ENCODE measurements at places on chromosomes 5 and 9.

- peak; percentile 35 for DNase-seq
These were observed 33.9 kb downstream of the HACD4 start for GRCh38 chr9:20997503-20998076.

DNA sequence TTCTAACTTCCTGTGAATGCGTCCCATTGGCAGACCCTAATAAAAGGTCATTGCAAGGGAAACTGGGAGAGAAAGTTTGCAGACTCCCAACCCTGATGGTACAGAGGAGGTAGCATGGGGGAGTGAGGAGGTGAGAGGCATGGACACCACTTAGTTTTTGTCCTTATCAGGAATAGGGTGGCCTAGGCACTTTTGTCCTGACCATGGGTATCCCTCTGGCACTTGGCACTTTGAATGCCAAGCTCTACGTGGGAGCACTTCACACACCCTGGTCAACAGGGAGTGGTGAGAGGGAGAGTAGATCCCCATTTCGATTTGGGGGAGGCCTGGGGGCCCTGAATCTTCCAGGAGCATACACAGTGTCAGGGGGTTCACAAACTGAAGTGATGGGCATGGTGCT, 75.6 kb upstream of the SH3PXD2B start:
- no peak for DNase-seq

- DNase-seq: peak; percentile 25
These were observed 9.9 kb downstream of the PAPPA start for GRCh38 chr9:116163293-116164055.

DNA sequence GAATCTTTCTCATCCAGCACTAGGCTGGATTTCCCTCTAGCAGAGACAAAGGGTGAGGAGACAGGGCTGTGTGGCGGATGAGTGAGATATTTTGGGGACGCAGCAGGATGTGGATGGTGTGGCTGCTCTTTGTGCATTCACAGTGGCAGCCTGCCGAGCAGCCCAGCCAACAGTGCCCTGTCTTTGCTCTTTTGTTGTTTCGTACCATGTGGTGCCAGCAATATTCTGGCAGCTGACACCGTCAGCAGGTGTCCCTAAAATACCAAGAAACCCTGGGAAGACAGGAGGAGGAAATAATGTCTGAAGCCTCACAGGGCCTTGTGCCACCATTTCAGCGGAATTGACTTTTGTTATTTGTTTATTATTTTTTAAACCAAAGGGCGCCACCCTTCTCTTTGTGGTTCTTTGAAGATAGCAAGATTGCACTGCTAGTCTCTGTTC, 141.4 kb downstream of the CCDC192 start:
- DNase-seq: no peak

DNA sequence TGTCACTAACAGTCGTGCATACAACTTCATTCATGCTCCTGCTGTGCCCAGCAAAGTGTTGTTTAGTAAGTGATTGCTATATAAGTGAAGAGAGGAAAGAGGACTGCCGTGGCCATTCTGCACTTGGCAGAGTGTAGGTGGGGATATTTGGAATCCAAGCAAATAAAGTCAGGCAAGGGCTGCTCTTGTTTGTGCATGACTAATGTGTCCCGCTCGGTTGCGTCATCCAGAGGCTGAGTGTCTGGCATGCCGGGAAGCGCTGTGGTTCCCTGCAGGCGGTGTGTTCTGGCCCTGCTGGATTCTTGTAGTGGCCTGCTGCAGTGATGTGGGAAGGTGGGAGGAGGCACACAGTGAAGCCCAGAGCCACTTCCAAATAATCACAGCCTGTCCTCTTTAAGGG, 136.9 kb upstream of the ANKH start:
- DNase-seq: no peak

DNA sequence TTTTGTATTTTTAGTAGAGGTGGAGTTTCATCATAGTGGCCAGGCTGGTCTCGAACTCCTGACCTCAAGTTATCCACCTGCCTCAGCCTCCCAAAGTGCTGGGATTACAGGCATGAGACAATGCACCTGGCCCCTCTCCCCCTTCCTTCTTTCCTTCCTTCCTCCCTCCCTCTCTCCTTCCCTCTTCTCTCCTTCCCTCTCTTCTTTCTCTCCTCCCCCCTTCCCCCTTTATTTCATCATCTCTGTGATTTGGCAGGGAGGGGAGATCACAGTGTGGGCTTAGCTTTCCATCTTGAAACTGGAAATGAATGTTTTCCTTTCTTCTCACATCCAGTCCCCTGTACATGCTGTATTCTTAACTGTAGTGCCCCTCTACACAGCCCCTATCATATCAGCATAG, 12.7 kb downstream of the RHOBTB3 start:
- no peak for DNase-seq

DNA sequence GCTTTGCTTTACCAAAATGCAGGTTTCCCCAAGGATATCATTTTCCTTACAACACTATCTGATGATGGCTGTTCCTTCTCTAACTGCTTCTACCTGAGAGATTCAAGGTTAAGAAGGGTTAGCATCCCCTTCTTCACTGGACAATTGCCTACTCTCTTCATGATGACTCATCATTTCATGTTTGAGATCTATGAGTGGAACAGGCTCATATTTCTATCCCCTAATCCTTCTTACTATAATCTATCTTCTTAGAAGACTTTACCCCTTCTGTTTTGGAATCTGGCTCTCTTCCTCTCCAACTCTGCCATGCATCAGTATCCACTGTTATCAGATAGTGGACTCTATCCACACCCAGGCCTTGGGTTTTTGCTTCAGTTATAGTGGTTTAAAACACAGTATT, 54.3 kb downstream of the NR3C1 start:
- DNase-seq: no peak

- no peak for DNase-seq
These were observed 155.6 kb downstream of the TRIM32 start for GRCh38 chr9:116842658-116843057.

GRCh38 chr9:19231126-19231903, 822 bp downstream of the DENND4C start:
- DNase-seq: peak; percentile 41

DNA sequence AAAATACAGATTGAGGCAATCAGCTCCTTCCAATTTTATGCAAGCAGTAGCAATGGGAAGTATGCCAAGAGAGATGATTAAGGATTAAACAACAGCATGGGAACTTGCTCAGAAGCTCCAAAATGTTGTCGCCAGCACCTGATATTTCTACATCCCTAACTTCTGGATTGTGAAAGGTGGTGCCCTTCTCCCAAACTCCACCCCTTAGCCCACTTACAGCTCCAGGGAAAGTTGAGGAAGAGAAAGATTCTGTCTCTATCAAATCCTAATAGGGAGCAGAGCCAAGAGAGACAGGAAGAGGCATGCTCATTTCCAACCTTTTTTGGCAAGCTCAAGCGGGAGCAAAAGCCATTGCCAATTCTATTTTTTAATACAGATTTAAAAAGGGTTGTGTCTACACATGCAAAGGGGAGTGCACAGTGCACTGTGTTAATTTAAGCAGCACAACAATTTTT, 92.4 kb upstream of the NR3C1 start:
- DNase-seq: peak; percentile 56

DNA sequence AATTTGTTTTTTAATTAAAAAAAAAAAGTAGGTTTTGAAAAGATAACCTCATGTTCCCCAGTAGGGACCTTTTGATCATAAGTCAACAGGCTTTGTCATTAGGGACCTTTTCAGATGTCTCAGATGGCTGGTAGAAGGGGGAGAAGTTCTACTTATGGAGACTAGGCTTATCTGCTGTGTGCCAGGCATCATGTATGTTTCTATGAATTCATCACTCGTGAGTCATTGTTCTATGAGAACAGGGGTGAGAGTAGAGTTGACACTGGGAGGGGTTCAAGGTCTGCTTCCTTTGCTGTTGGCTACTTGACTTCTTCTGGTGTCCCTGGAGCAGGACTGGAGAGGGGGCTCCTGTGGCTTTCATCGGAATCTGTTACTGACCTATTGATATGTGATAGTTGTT, 138.8 kb downstream of the KDM4C start:
- peak; percentile 97 for DNase-seq

GRCh38 chr9:101022704-101023103, 5.8 kb upstream of the PLPPR1 start:
- no peak for DNase-seq

DNA sequence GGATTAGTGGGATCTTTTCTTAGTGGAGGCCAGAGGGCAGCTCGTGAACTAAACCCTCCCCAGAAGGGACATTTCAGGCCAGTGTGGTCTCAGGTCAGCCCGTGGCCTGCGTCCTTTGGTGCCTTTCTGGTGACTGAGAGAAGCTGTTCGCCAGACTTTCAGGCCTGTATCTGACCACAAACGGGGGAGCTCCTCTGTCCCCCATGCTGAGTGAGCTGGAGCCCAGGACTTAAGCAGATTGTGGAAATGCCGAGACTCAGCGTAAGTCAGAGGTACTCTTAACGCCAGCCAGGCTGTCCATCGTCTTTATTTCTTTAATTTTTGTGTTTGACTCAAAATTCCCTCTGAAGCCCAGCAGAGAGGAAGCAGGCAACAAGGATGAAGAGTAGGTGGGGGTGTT, 54.8 kb upstream of the NCS1 start:
- no peak for DNase-seq

- DNase-seq: no peak
These were observed 52.3 kb downstream of the VAV2 start for GRCh38 chr9:133939845-133940244.

DNA sequence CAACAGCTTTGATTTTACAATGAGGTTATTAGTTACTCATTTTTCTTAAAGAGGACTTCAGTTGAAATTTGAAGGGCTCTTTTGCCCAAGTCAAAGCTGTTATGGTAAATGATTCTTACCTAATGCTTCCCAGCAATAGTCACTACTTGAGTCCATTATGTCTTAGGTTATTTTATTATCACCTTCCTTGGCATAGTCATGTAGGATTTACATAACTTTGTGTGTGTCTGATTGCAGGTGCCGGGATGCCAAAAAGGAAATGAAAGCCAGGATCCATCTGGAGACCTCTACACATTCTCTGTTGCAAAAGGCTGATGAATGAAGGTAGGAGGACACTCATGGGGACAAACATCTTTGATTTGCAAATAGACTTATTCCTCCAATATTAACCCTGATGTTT, 38.8 kb upstream of the PLPPR1 start:
- DNase-seq: no peak

GRCh38 chr9:69431777-69432176, 106.8 kb downstream of the ENTREP1 start:
- DNase-seq: no peak

DNA sequence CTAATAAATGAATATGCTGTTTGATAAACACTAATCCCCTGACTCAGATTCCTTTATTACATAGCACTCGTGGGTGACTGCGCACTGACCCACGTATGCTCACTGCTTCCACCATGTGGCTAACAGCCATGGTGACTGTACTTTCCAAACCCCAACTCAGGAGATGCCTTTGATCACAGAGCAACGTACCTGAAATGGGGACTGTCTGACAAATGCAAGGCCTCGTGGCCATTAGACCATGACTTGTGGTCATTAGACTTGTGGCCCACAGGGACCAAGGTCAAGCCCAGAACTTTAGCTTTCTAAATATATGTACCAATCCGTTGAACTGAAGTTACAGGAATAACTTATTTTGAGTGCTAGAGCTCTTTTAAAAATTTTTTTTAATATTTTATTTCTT, 46.6 kb downstream of the CYFIP2 start:
- peak; percentile 83 for DNase-seq

DNA sequence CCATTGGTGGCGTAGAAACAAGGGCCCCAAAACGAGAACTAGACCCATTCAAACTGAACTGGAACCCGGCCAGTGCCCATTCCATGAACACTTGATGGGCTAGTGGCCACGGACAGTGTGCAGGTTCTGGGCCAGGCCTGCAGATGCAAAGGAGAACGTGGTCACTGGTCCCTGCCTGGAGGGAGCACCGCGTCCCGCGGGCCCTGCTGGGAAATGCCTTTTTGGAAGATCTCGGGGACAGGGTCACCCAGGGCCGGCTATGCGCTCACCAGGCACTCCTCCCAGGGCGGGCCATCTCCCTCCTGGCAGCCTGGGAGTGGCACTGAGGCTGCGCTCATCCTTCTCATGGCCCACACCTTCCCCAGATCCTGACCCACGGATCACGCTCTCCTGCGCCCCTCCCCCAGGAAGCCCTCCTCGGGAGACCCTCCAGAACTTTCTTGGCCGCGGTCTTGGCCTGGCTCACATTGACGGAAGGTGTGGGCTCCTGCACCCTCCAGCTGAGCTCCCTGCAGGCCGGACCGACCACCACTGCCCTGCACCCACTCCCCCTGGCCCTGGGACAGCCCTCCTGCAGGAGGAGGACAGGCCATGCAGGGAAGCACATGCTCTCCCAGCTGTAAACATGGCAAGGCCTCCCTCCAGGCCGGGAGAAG, 2.8 kb upstream of the DIPK1B start:
- no peak for DNase-seq

DNA sequence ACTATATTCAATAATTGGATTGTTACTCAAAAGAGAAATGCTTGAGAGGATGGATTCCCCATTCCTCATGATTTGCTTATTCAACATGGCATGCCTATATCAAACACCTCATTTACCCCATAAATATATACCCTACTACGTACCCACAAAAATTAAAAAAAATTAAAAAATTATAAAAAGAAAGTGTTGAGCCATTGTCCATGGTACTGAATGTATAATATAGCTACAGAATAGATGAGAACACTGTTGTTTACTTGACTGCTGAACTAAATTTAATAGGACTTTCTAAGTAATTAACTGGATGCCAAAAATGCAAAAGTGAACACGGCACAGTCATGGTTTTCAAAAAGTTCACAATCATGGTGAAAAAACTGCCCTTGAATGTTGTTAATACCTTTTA, 725.8 kb downstream of the KCTD16 start:
- no peak for DNase-seq

- no peak for DNase-seq
These were observed 95.1 kb downstream of the SH3TC2 start for GRCh38 chr5:148967783-148968182.

- DNase-seq: peak; percentile 59
These were observed 139.2 kb upstream of the PALM2AKAP2 start for GRCh38 chr9:109640580-109641371.

DNA sequence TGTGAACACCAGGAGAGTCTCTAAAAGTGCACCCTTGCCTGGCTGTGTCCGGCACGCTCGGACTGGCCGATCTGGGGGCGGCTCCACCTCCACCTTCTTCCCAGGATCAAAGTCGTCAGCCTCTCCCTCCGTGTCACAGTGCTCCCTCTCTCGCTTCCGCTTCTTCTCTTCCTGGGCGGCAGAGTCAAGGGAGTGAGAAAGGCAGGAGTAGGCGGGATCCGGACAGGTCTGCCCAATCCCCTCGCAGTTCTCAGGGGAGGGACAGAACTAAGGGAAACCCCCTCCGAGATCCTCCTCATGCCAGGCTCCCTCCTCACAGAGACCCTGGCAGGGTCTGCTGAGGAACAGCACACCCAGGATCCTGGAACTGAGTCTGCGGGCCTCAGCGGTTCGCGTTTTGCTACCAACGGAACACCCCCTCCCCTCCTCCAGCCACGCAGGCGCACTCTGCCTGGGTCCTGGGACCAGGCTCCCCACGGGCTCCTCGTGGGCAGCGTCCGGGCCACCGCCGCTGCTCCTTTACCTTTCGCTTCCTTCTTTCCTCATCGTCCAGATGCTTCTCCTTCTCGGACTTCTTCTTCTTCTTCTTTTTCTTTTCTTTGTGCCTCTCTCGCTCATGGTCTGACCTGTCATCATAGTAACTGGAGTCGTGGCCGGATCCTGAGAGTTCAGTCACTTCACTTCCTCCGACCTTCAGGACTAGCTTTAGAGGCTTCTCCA, 1.3 kb downstream of the BRD9 start:
- DNase-seq: no peak

All from hematopoietic multipotent progenitor cell treated with erythropoietin and hydrocortisone succinate and interleukin-3 and kit ligand, for 4 days (in vitro differentiated cells).